SJCRH30 (cell line): ENCODE measurements at places on chromosomes 7 and 10. TPM values are rescaled to one million over a fixed set of nuclear protein-coding genes. Genes with fewer than 3 reads are reported as not detected.

DNA sequence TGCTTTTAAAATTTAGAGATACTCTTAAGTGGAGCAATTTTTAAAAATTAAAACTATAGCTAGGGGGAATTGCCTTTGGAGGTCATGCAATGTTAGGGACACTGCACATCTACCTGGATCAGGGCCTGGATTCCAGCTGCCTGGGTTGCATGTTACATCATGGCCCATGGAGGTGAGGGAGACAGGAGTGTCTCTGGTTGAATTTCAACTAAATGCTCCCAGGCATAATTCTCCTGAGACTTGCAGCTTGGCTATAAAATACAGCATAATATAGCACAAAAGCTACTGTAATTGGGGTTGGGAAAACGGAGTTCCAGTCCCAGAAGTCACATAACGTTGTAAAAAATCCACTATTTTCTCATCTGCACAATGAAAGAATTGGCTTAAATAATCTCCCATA is 782.5 kb downstream of the LRMDA start:
- DNase-seq = no peak

GRCh38 chr7:150448789-150449147 is 1.7 kb upstream of the GIMAP8 start:
- DNase-seq = peak; percentile 62

DNA sequence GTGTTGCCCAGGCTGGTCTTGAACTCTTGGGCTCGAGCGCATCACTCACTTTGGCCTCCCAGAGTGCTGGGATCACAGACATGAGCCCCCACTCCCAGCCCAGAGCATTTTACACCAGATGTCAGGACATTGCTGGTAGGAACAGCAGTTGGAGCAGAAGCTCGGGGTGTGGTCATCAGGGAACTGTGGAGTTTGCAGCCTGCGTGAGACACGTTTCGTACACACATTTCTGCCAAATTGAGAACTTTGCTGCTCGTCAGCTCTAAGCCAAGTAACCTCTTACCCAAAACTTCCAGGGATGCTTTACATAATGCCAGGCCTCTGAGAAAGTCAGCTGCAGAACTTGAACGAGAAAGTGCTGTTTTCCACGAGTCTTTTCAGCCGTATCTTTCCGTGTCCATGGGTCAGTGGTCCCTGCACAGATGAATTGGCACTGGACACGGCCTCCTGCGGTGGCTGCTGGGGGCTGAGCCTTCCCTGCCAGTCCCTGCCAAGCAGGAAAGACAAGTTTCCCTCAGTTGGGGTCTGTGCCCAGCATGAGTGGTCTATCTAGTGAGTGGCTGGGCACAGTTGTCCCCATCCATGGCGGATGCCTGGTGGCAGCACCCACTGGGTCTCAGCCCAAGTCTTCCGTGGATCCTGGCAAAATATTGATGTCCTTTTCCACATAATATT is 54.4 kb downstream of the DNAJB6 start:
- DNase-seq = no peak

GRCh38 chr7:141275350-141275749 is 201.5 kb downstream of the TMEM178B start:
- no peak for DNase-seq

GRCh38 chr10:30467651-30468338 is 33.8 kb downstream of the MAP3K8 start:
- no peak for DNase-seq

GRCh38 chr10:63114031-63114814 is 18.9 kb upstream of the NRBF2 start:
- DNase-seq = no peak

DNA sequence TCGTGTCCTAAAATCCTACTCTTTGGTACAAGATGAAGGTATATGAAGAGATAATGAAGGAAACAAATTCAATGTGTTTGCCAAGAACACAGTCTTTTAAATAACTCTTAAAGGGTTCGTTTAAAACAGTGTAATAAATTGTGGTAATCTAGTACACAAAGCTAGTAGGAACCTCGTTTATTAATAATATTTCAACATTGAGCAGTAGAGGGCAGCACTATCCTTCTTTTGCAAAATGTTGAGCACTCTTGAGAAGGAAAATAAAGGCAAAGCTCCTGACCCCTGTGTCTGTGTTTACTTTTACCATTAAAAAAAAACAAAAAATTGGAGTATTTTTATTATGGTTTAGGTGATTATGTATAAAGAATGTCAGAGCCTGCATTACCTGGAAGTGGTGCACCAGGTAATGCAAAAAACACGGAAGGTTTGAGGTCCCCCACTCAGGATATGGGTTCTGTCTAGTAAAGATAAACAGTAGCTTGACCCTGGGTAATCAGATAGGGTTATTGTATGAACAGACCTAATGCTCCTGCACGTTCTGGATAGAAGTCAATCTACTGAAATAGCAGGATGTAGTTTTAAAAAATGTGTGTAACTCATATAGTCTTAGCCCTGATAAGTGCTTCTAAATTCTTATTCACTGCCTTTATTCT is 5.7 kb upstream of the GOT1 start:
- no peak for DNase-seq

DNA sequence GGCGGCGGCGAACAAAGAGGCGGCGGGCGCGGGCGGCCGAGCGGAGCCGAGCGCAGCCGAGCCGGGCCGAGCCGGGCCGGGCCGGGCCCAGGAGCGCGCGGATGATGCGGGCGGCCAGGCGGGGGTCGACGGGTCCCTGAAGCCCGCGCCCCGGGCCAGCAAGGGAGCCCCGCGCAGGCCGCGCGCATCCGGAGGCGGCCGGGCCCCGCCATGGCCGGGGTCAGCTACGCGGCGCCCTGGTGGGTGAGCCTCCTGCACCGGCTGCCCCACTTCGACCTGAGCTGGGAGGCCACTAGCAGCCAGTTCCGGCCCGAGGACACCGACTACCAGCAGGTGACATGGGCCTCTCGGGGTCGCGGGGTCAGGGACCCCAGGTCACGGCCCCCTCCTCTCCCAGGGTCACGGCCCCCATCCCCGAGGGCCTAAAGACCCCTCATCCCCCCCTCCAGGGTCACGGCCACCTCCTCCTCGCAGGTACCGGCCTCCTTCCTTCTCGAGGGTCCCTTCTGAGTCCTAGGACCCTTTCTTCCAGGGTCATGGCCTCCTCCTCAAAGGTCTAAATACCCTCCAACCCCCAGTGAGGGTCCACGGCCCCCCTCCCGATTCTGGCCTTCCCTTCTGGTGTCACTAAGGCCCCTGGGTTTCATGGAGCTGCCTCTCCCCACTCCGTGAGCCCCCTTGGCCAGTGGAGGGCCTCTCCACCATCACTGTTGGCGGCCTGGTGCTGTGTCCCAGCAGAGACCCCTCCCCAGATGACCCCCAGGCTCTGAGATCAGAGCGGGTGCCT is at the start of gene TTYH3:
Gene TTYH3 (plus strand): TSS at position 41 of the 787 bp plus-strand sequence. CDS start 170 bp downstream, at position 211.
- peak; percentile 54 for DNase-seq

GRCh38 chr10:45238896-45239295 is 76.5 kb downstream of the OR13A1 start:
- DNase-seq = no peak

DNA sequence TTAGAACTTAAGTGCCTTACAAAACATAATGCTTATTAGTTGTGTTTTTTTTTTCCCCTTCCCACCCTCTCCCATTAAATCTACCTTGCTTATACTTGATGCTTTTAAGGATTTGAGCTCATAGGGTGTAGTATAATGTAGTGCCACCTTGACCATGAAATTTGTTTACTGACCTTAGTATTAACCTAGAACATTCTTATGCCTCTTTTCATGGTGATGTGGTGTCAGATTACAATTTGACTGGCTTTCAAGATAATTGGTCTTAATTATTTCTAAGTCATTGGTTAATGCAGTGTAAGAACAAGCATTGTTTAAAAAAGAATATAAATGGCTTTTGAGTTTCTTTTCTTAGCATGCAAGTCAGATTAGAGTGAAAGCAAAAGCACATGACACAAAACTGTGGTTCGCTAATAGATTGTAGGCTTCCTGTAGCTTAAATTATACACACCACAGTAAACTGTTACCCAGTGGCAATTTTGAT is 61.8 kb downstream of the ADD3 start:
- peak; percentile 49 for DNase-seq

DNA sequence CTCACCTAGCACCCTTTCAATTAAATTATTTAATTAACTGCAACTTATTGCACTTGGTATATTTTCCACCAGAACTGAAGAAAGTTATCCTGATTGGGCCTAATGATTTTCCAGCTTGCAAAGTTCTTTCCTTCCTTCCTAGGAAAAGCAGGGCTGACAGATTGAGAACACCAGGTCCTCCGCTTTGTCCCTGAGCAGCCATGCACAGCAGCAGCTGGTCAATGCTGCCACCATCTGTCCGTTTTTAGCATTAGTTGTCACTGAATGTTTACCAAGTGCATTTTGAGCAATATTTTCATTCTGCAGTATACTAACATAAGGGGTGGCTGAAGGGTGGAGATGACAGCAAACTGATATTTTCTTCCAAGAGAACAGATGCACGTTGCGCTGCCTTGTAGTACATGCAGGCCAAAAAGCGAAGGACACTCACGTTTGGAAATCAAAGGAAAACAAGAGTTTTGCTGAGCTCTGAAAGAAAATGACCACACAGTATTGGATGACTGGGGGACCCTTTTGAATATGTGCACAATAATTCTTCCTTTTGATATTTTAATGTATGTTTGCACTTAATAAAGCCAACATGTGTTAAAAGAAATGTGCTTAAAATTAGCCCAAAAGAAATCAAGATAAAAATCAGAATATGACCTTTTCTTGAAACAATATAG is 248.8 kb upstream of the PTN start:
- DNase-seq = peak; percentile 47

- DNase-seq = no peak
Measured at GRCh38 chr7:132077971-132078685, 498.1 kb downstream of the PLXNA4 start.

DNA sequence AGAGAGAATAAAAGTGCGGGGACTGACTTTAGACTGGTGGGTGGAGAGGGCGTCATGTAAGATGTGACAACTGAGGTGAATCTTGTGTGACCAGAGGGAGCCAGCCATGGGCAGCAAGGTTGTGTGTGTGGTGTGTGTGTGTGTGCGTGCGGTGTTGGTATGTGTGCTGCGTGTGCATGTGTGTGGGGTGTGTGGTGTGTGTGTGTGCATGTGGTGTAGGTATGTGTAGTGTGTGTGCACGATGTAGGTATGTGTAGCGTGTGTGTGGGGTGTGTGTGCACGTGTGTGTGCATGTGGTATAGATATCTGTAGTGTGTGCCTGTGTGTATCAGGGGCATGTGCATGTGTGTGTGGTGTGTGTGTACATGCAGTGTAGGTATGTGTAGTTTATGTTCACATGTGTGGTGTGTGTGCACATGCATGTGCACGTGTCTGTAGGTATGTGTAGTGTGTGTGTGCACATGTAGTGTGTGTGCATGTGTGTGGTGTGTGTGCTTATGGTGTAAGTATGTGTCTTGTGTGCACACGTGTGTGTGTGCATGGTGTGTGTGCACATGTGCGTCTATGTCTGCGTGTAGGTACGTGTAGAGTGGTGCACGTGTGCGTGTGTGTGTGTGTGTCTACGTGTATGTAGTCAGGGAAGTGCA is 312.3 kb upstream of the MKI67 start:
- no peak for DNase-seq

GRCh38 chr7:132437730-132438129 is 138.5 kb downstream of the PLXNA4 start:
- no peak for DNase-seq

DNA sequence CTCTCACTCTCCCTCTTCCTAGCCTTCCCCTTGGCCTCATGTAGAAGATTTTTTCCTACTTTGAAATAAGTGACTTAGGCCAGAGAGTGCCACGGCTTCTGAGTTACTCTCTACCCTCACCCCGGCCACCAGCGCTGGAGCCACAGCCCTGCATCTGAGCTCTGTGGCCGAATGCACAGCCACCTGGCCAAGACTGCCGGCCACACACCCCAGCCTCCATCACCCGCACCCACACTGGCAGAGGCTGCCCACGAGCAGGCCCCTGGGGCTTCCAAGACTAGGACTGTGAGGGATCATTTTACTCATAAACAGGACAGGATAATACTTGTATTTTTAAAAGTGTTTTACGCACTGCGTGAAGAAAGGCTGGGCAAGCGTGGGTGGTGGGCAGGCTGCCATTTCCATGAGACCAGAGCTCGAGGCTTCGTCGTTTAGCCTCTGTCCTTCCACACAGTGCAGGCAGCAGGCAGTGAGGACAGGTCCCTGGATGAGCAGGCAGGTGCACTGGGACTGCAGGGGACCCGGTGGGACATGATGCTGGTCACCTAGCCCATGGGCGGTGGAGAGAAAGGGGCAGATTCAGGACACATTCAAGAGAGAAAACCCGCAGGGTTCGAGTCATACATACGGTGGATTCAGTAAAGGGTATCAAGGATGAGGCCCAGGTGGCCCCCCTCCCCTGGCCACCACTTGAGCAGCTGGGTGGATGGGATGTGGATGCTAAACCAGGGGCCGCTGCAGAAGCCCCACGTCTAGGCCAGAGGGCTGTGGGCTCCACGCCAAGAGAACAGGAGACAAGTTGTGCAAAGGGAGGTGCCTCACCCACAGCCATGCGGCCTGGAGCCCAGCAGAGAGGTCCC is 35.5 kb upstream of the RNF32 start:
- no peak for DNase-seq

GRCh38 chr7:99133766-99134564 is 9.9 kb downstream of the SMURF1 start:
- no peak for DNase-seq

DNA sequence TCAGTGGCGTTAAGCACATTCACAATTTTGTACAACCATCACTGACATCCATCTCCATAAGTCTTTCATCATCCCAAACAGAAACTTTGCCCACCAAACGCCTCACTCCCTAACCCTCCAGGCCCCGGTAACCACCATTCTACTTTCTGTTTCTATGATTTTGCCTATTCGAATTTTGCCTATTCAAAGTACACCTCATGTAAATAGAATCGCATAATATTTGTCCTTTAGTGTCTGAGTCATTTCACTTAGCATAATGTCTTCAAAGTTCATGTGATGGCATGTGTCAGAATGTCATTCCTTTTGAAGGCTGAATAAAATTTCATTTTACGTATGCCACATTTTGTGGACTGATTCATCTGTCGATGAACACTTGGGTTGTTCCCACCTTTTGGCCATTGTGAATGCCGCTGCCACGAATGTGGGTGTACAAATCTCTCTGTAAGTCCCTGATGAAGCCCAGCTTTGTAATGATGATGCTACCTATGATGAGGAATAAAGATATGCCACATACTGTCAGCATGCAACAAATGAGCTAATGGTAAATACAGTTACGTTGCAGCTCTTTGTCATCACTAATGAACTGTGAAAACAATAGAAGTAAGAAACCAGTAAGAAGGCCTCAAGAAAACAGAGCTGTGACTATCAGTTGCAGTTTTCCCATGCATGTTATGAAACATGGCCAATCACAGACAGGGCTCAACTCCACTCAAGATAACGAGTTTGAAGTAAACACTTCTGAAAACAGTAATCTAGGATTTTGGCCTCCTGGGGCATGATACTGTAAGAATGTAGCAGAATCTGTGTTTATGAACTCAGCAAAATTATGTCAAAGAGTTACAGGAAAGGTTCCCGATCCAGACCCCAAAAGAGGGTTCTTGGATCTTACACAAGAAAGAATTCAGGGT is 120.0 kb downstream of the ADAM12 start:
- DNase-seq = no peak

GRCh38 chr10:7255517-7255916 is 155.3 kb downstream of the SFMBT2 start:
- no peak for DNase-seq

The LGI1 gene
- total RNA-seq = not detected in 2 replicates

The MMRN2 gene
- 1.6 and 1.9 TPM in 2 replicates for total RNA-seq

The GAD2 gene
- not detected in 2 replicates for total RNA-seq

The MALRD1 gene
- total RNA-seq = not detected in 2 replicates

The PRSS37 gene
- total RNA-seq = not detected in 2 replicates

The CCL24 gene
- total RNA-seq = 0.35 TPM in 1 of 2 replicates, not detected in the other
